ENCODE measurements at places on chromosomes 2 and 18.

- DNase-seq = no peak
Observed at GRCh38 chr2:169761251-169761969, 27.8 kb downstream of the KLHL23 start.

DNA sequence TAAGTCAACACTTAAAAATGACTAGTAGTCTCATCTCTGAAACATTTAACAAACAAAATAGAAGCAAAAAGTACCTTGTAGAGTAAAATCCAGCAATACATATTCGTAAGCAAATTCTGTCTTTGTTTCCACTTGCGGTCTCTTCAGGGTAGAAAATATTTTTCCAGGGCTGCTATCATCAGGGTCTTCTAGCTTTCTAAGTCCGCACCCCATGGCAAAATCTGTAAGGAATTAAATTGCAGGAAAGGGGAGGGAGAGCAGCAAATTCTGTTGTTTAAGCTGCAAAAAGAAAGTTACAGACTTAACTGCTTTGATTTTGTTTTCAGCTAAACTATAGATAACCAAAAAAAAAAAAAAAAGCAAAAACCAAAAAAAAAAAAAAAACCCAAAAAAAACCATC lies at the start of gene RFTN2:
Gene RFTN2, minus strand, starts transcription at position 342 of the 400 bp plus-strand sequence. Its CDS starts 129 bp downstream, at position 213.
- no peak for DNase-seq

DNA sequence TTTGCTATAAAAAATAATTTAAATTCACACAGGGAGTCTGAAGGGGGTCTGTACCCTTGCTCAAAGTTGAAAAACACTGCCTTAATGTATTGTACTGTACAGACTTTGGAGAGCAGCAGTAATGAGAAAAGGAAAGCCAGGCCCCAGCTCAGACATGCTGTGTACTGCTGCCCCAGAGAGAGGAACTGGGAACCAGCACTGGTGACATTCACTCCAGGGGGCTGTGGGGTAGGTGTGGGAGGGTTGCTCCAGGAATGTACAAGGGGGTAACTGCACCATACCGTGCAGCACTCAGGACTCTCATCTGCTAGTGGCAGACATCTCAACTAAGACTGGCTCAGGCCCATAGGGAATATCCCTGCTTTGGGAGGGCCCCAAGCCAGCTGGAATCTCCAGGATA lies 146.0 kb upstream of the RMP24 start:
- DNase-seq = no peak

DNA sequence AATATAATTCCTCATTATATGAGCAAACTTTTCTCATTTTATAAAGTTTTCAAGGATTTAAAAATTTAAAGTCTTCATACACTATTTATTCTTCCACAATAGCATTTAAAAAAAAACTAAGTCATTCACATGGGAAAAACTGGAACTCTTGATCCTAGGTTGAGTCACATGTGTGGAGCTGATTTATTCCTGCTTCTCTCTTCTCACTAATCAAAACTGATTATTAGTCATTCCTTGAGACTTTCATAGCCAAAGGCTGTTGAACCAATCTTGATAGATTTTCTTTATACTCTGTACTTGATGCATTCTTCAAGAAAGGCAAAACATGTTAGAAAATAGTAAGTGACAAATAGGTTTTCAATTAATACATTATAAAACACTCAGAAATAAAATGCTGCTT lies 27.4 kb downstream of the NR4A2 start:
- DNase-seq = no peak

GRCh38 chr2:112636605-112637288 lies 9.0 kb upstream of the SLC20A1 start:
- DNase-seq = no peak

DNA sequence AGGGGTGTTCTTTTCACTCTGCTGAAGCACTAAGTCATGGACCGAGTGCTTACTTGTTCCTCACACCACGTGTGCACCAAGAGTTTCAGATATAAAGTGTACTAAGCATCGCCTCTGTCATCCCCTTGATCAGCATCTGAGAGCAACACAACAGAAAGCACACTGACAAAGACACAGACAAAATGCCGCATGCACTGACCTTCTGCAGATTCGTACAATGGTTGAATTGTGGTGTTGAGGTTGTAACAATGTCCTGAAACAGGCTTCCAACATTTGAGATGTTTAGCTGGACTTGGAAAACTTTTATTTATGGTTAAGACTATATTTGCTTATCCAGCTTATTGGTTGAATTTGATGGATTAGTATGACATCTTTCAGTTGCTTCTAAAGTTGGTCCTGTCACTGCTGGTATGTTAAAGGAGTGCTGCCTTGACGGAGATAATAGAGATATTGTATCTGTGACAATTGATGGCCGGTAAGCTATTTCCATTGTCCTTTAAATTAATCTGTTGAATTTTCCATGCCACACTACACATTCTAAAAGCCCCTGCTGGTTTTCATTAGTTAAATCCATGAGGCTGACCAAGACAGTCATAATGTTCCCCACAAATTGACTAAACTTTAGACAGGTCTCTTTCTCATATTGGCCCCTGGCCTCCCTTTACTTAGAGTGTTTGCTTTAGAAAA lies 99.9 kb downstream of the CBLN2 start:
- no peak for DNase-seq

GRCh38 chr2:128313091-128313836 lies 5.4 kb downstream of the HS6ST1 start:
- DNase-seq = no peak

DNA sequence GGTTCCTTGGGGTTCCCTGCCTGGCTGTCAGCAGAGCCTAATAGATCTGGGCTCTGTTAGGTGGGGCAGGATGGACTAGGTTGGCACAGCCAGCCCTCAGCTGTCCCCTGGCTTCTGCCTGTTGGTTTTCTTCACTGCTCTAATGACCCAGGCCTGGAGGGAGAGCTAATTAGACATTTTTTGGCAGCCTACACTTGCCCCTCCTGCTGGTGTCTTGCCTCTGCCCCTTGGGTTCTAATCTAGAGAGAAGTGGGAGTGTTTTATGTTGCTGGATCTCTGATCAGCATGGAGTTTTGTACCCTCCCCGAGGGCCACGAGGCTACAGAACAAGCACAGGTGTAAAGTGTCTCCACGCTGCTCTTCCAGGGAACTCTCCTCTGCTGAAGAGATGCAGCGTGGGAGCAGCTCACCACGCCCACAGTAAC lies 199.4 kb upstream of the RASGRP3 start:
- DNase-seq = no peak

DNA sequence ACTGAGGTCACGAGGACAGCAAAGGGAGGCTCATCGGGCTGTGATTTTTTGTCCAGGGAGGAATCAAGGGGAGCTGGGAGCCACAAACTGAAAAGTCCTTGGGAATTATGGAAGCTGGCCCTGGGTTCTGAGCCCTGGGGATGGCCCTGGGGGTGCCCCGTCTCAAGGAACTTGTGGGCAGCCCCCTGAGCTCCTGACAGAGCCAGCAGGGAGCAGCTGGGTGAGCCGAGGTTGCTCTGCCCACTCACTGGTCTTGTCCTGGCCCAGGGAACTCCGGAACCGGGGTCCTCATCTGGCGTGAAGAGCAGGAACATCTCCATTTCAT lies 61.3 kb upstream of the HDAC4 start:
- DNase-seq = no peak

- no peak for DNase-seq
Observed at GRCh38 chr18:13577091-13577697, 149.2 kb downstream of the FAM210A start.

GRCh38 chr2:149645391-149645790 lies 57.8 kb upstream of the MMADHC start:
- DNase-seq = no peak
